ENCODE measurements at places on chromosomes 7 and 10.

DNA sequence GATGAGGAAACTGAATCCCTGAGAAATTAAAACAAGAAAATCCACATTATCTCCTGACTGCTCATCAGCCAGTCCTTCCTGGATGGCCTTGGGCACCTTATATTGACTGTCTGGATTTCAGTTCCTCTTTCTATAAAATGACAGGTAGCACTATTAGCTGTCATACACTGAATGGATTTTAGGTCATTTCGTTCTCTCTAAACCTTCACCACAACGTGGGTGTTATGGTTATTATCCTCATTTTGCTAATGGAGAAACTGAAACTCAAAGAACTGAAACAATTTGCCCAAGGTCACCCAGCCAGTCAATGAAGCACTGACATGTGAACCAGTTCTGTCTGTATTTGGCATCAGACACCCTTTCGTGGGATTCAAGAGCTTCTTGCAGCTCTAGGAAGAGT lies 193.8 kb downstream of the CYP26A1 start:
- no peak for DNase-seq

- DNase-seq: no peak
Observed at GRCh38 chr10:102652170-102652916, 8.1 kb downstream of the TRIM8 start.

GRCh38 chr10:79475877-79476276 lies 30.5 kb upstream of the ZCCHC24 start:
- no peak for DNase-seq

- DNase-seq: peak; percentile 8
Observed at GRCh38 chr10:110574420-110574819, 6.9 kb downstream of the SMC3 start.

GRCh38 chr10:33334153-33334804 lies at the start of gene NRP1:
NRP1 (minus strand) TSS chr10:33334667; CDS start chr10:33334382, 285 bp downstream.
- no peak for DNase-seq

DNA sequence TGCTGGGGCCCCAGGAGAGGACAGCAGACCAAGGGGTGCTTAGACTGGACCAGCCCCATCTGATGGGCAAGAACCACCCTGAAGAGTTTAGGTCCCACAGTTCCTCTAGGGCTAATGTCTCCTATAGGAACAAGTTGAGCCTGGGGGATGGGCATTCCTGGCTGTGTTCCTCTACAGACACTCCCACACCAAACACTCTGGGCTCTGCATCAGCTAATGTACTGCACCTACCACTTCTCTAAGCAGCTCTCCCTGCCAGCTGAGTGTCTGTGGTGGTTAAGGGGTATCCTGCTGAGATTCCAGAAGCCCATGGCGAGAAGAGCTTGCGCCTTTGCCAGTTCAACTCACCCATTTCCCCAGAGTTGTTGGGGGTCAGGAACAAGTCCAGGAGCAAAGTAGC lies 284.1 kb upstream of the CSTF2T start:
- DNase-seq: no peak

DNA sequence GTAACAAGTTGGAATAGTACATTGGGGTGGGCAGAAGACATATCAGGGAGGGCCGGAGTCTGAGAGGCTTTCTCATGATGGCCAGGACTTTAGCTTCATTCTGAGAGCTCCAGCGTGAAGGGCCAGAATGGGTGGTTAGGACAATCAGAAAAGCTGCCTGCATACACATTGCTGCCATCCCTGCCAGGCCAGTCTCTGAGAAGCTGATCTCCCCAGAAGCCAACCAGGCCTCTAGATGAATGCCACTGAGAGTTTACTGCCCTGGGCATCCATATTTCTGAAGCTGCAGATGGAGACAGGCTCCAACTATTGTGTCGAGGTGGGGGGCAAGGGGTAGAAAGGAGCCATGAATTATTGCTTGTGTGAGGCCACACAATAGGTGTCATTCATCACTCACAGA lies 32.0 kb upstream of the ARHGAP22 start:
- no peak for DNase-seq

DNA sequence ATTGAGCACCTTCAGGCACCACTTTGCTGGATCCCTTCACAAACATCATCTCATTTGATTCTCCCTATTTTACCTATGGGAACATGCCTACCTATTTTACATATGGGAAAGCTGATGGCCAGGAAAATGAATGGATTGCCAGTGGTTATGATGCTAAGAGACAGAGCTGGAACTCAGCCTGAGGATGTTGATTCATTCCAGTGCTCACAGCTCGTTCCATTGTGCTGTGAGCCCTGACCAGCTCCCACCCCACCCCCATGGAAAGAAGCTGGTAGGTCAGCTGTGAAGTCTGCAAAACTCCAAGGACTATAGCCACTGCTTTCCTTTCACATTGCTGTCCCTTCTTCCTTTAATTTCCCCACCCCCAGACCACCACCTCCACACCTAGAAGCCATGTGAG lies 9.6 kb downstream of the UBTD1 start:
- DNase-seq: peak; percentile 36

DNA sequence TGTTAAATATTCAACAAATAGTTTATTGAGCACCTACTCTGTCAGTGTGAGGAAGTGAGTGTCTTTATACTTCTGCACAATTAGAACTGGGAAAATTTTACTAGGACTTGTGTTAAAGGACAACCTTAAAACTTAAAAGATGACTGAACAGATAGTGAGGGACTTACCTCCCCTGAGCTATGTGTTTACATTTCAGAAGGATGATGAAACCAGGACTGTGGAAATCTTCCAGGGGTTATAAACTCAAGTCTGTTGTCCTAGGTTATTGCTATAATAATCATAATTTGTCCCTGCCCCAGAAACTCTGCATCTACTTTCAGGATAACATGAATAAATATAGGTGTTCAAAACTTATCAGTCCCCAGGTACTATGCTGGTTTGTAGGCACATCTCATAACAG lies 261.0 kb upstream of the MKLN1 start:
- peak; percentile 28 for DNase-seq

DNA sequence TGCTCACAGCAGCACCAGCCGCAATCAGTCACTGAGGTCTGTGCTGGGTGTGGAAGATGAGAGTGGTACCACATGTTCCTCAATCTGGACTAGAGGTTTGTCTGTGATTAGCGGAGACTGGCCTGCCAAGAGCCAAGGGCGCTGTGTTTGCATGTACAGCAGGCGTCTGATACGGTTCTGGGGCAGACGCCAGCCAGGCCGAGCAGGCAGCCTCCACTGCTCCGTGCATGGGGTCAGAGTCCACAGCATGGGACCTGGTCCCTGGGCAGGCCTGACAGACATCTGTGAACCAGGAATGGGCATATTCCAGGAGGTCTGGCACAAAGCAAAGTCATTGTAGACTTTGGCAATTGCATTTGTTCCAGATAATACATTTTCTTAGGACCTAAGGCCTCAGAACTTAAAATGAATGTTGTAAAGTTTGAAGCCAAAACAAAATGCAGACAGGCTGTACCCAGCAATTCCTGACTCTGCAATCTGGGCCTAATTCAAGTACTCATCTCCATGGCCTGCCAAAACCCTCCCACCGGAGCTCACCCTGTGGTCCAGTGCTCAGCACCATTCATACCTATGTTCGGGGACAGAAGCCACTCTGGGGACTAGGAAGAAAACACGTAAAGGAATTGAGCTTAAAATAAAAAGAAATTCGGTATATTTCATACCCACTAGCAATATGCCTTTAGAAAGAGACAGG lies 50.0 kb upstream of the FAM20C start:
- DNase-seq: peak; percentile 62

DNA sequence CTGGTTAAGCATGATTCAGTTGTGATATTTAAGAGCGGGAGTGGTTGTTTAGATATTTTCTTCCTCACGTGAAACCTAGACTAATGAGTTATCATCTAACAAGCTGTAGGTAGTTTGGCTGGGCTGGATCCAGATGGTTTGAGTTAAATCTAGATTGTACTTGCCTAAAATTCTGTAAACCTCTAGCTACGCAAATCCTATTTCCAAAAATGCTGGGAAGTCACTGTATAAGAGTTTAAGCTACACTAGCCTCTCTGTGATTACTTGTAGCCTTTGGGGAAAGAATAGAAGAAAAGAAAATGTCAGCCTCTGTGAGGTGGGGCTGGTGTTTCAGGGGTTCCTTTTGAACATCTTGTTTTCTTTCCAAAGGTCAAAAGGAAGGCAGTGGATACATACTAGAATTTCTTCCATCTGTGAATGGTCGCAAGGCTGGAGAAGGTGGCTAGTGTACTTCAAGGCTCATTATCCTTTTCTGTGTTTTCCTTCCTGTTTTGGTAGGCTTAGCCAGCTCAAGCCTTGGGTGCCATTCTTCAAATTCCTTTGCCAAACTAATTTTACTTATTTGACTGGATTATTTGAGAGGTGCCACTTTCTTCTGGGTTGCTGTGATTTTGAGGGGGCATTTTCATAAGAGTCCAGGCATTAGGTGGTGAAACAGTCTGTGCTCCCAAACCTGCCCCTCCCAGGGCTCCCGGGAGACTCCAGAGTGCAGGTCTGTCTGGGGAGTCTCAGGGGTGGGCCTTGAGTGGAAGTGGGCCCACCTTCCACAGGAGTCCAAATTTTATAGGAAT lies 5.2 kb upstream of the EN2 start:
- no peak for DNase-seq

- no peak for DNase-seq
Observed at GRCh38 chr7:111370002-111370401, 192.3 kb downstream of the IMMP2L start.

- no peak for DNase-seq
Observed at GRCh38 chr10:5532307-5532605, 7.5 kb downstream of the CALML3 start.

DNA sequence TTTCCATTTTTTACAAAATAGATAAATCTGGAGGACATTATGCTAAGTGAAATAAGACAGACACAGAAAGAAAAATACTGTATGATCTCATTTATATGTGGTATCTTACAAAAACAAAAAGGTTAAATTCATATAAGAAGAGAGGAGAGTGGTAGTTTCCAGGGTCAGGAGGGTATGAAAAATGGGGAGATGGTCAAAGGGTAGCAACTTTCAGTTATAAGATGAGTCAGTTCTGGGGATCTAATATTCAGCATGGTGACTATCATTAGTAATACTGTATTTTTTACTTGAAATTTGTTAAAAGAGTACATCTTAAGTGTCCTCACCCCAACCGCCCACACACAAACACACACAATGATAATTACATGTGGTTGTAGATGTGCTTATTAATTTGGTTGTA lies 1250.1 kb downstream of the SORCS1 start:
- no peak for DNase-seq

- DNase-seq: no peak
Observed at GRCh38 chr10:42941295-42941644, 135.6 kb upstream of the RET start.

DNA sequence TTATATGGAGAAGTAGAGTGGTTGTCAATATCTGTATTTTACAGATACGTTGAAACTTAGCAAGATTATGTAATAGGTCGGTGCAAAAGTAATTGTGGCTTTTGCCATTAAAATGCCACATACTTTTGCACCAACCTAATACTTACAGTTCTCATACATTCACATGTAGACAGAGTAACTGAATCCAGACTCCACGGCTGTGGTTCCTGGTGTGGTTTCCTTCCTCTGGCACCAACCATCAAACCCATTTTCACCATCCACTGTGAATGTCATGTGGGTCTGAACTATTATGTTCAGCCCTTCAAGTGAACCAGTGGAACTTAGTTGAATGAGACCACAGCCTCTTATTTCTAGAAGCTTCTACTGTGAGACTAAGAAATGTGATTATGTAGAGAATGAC lies 31.5 kb upstream of the SLIT1 start:
- DNase-seq: no peak

DNA sequence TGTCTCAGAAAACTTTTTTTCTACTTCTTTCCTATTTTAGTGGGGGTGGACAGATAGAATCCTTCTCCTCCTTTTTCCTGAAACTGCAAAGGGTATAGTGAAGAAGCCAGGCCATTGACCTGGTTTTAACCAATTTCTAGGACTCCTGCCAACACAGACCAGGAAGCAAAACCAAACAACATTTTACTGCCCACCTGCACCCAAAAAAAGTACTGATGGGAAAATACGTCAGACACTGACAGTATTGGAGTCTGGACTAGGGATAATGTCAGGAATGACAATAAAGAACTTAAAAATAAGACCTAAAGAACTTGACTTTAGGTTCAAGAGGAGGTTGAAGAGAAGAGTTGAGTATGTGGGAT lies 5.0 kb upstream of the STEAP4 start:
- no peak for DNase-seq

GRCh38 chr7:479115-479947 lies 40.3 kb downstream of the PDGFA start:
- no peak for DNase-seq

DNA sequence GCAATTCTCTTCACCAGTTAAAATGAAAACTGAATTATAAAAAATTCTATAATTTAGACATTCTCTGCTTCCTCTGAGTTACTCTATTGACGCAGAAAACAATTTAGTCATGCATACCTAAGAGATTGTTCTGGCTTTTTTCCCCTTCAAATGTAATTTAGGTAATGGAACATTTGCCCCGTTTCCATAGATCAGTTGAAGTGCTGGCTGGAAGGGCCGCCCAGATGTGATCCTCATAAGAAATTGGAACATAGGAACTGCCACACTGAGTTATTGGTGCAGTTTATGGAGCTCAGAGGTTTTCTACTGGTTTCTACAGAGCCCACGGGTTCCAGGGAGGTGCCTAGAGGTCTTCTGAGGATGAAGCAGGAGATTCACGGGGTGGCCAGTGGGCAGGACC lies 581.7 kb downstream of the SDK1 start:
- DNase-seq: no peak

DNA sequence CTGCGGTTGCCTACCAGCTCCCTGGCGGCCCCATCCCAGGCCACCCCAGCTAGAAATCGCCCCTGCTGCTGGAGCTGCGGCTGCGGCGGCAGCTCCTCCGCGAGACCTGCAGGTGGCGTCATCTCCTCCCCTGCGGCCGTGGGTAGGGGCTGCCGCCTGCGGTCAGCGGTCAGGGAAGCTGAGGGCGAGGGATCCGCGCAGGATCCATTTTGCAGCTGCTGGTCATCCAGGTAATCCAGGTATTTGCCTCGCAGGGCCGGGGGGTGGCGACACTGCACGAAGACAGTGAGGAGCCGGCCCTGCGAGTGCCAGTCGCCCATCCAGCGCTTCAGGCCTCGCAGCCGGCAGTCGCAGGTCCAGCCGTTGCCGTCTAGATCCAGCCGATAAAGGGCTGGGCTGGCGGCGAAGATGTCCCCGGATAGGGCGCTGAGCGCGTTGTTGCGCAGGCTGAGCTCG lies 1.5 kb downstream of the TRIL start:
- peak; percentile 59 for DNase-seq

- peak; percentile 47 for DNase-seq
Observed at GRCh38 chr10:70376436-70377378, 5.7 kb downstream of the LRRC20 start.

GRCh38 chr7:91034459-91035368 lies 229.5 kb upstream of the FZD1 start:
- peak; percentile 77 for DNase-seq

GRCh38 chr7:14988941-14989340 lies 86.4 kb upstream of the DGKB start:
- no peak for DNase-seq

DNA sequence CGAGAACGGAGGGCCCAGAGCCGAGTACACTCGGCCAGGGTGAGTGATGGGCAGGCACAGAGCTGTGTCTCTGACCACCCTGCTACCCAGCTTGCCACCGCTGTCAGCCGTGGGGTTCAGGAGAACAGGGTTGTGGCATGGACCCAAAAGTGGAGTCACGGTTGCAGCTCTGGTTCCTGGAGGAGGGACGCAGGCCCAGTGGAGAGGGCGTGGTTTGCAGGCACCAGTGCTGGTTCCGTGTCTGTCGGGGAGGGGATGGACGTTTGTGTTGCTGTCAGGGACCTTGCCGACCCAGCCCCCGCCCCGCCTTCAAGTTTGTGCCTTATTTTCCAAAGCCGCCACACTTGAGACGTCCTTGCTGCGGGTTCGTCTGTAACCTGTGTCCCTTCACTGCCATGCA lies 45.1 kb upstream of the AP5Z1 start:
- DNase-seq: no peak

GRCh38 chr7:93048136-93048930 lies 69.4 kb downstream of the SAMD9 start:
- peak; percentile 18 for DNase-seq

All from fibroblast of lung (primary cell).